ENCODE measurements at places on chromosomes 11 and 22.

DNA sequence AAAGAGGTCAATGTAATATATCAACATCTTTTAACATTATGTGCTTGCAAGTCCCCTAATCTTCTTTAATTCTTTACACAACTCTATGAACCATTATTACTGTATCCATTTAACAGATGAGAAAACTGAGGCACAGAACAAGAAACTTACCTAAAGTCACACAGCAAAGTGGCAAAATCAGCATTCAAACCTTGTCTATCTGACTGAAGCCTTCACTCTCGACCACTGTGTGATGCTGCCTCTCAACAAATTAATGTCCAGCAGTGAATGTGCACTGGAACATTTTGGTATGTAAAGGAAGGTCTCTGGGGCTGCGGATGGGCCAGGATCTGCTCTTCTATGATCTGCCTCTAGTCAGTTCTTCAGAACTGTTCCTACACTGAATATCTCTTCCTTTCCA lies 42.1 kb downstream of the PRCP start:
- DNase-seq: no peak

DNA sequence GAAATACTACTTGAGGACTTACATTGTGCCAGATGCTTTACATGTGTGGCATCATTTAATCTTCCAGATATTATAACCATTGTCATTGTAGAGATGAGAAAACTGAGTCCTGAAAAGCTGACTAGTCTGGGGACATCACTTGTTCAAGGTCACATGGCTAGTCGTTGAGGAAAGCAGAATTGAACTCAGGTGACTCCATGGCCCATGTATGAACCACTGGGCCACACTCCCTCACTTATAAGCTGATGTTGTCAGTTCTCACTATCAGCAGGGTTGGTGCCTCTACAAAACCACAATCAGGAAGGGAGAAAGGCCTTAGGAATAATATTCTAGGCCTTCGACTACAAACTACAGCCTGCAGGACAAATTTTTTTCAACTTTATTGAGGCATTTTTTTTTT lies 26.1 kb upstream of the ADA2 start:
- no peak for DNase-seq

DNA sequence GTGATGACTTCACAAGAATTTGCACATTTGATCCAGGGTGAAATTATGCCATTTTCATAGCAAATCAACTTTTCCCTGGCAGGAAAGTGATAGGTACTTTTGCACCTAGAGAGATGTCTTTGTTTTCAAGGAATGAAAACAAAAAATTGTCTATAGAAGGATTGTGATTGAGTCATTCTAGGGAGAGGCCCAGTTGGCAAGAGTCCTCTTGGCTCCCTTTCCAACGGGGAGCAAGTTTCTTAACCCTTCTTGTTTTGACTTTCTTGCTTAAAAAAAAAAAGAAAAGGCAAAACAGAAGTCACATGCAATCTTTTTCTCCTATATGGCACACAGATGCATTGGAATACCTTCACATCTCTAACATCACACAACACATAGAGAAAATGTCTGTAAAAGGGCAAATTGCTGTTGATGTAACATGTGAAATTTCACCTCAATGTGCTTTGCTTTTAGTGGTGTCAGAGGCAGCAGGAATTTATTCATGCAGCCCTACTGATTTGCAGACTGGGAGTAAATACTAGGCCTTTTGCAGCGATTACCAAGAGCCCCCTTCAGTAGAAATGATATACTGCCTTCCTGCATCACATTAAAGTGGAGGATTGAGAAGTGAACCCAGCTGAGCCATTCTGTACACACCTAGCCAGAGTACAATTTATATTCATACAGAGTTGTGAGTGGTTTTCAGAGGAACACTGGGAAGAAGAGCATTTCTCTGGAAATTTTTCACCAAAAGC lies 290.7 kb upstream of the MPPED2 start:
- DNase-seq: no peak

DNA sequence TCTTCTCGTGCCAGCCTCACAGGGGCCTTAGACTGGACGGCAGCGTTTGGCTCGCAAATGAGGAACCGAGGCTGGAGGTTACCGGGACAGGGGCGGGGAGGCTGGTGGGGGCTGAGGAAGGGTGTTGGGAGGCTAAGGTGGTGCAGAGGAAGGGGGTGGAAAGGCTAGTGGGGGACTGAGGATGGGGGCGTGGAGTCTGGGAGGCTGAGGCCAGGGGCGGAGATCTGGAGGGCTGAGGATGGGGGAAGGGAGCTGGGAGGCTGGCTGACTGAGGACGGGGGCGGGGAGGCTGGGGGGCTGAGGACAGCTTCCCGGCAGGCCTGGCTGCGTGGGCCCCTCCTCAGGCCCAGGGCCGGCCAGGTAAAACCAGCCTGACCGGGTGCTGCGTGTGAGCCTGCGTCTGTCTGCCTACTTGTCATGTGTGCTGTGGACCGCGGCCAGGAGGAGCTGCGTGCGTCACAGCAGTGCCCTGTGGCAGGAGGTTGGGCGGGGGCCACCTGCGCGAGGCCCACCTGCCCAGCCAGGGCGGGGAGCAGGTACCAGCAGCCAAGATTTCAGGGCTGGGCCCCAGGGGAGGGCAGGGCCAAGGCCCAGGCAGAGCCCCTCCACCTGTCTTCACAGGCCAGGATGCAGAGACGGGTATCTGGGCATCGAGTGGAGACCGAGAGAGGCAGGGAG lies 9.4 kb upstream of the PIM3 start:
- DNase-seq: no peak

GRCh38 chr11:126359431-126360048 lies 4.1 kb downstream of the ST3GAL4 start:
- no peak for DNase-seq

Data from stimulated activated CD8-positive, alpha-beta memory T cell treated with anti-CD3 and anti-CD28 coated beads, Interleukin-4, amount 100 ng/mL, for 1 hour (primary cell).